ENCODE measurements at places on chromosomes 5 and 9.
A peak's percentile ranks its signal among the peaks of the same experiment; 100 is the strongest.

- no peak for DNase-seq
These were observed 68.7 kb downstream of the ACTL7B start for GRCh38 chr9:108786901-108787689.

GRCh38 chr5:74903165-74903787, 37.1 kb upstream of the FAM169A start:
- no peak for DNase-seq

DNA sequence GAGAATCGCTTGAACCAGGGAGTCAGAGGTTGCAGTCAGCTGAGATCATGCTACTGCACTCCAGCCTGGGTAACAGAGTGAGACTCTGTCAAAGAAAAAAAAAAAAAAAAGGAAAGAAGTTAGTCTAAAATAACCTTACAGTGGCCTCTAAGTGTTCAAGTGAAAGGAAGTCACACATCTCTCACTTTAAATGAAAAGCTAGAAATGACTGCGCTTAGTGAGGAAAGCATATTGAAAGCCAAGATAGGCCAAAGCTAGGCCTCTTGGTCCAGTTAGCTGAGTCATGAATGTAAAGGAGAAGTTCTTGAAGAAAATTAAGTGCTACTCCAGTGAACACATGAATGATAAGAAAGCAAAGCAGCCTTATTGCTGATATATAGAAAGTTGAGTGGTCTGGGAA, 38.1 kb downstream of the ITGA1 start:
- no peak for DNase-seq

- DNase-seq, result no peak
These were observed 1.7 kb downstream of the JAK2 start for GRCh38 chr9:4986783-4987182.

- DNase-seq, result no peak
These were observed 104.7 kb upstream of the ELL2 start for GRCh38 chr5:96066386-96066719.

GRCh38 chr5:55933377-55934114, 61.2 kb downstream of the IL6ST start:
- no peak for DNase-seq

- DNase-seq, result no peak
These were observed 9.8 kb upstream of the CPLX2 start for GRCh38 chr5:175861337-175862130.

- DNase-seq, result no peak
These were observed 281.1 kb upstream of the MAP3K1 start for GRCh38 chr5:56534102-56534829.

DNA sequence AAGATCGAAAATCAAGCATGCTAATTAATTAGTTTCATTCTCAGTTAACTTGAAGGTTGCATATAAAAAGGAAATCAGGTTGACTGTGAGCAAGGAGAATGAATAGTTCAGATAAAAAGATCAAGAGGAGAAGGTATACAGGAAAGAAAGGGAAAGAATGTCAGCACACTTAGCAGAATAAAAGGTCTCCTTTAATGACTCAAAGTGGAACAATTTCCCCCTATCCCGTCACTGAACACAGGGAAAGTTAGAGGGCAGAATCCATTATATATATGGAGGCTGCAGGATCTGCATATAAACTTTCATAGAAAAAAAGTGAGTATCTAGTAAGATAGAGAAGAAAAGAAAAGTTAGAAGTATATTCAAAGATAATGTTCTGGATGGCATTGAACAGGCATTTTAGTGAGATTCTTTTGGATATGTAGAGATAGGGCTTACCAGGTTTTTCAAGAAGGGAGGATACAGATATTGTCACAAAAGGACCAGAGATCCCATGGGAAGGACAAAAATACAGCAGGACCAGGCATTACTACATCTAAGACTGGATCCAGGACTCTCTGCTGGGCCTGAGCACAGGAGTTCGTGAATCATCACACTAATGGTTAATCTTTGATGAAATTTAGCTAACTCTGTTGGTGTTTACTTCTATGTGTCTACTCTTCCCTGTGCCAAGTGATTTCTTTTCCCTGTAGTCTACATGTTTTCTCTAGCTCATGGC, 988.2 kb upstream of the ARRDC3 start:
- no peak for DNase-seq

- no peak for DNase-seq
These were observed 122.9 kb downstream of the CFAP90 start for GRCh38 chr5:7728076-7728475.

DNA sequence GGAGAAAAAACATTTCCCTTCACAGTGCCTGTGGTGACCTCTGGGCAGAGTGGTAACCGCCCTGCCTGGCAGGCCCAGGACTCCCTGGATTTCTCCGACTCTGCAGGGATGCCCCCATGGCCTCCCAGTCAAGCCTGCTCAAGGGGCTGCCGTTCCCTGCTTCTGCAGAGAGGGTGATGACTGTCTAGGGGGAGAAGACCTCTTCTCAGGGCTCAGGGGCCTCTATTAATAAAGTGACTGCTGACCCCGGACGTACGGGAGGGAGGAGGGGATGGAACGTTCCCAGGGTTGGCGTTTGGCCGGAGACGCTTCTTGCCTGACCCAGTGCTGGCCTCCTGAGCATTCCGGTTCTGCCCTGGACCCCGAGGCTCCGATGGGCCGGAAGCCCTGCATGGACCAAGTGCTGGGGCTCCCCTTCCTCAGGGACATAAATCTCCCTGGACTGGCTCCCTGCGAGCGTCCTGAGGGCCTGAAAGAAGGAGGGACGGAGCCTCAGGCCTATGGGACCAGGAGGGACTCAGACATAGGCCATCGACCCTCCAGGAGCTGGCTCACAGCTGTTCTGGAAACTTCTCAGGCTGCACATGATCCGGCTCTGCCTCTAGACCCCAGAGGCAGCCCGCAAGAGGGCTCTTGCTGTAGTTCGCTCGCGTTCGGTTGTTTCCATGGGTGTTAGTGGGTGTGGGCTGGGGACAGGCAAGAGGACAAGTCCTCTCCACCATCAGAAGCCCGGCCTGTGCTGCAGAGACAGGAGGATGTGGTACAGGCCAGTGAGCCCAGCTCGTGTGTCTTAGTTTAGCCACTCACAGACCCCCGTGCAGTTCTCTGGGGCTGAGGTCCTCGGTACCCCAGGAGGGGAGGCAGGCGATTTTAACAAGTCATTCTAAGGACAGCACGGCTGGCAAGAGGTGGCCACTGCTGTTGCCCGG, 8.1 kb upstream of the RNU6ATAC start:
- DNase-seq, result no peak

GRCh38 chr5:149313151-149313841, 32.0 kb upstream of the GRPEL2 start:
- no peak for DNase-seq

GRCh38 chr9:110099236-110100095, 108.5 kb downstream of the C9orf152 start:
- DNase-seq, result peak; percentile 85

DNA sequence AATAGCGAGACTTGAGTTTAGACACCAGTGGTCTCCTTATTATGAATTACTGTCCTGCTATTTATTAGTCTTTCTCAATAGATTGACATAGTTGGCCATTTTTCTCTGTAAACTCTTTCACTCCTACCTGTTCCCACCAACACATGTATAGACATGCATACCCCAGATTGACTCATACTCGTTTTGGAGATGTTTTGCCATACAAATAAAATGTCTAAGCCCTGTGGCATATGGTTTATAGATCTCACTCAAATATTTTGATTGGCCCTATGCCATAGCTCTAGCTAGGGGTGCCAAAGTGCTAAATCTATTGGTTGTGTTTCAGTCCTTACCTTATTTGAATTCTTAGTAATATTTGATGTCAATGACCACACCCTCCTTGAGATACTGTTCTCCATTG, 42.3 kb downstream of the CAMK4 start:
- peak; percentile 65 for DNase-seq

DNA sequence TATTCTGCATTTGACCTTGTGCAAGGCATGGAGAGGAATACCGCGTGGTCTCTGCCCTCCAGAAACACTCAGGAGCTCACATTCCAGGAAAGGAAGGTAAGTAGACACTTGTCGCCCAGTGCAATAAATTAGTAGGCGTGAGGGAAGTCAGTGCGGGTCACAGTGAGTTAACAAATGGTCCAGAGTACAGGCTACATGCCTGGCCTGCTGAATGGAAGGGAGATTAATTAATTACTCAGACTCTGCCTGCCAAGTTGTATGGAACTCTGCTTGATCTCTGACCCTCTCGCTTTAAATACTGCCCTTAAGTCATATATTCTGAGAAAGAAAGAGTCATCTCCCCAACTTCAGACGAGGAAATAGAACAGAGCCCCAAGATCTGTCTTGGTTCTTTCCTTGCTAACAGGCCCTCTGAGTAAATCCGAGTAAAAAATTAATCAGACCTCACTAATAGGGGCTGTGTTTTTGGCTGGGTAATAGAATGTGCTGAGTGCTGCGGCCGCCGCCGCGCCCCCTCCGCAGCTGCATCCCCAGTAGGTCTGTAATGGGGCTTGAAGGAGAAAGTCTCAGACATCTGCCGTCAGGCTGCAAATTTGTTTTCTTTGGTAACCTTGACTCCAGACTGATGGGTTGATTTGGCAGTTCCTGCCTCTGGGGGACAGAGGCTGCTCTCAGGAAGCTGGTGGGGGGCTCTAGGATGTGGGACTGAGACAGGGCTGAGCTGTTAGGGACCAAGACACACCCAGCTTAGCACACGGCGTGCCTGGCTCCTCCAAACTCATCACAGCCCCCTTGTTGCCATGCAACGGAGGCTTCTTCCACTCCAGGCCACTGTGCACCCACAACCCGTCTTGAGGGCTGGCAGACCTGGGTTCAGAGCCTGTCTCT, 144.4 kb downstream of the NSG2 start:
- DNase-seq, result no peak

DNA sequence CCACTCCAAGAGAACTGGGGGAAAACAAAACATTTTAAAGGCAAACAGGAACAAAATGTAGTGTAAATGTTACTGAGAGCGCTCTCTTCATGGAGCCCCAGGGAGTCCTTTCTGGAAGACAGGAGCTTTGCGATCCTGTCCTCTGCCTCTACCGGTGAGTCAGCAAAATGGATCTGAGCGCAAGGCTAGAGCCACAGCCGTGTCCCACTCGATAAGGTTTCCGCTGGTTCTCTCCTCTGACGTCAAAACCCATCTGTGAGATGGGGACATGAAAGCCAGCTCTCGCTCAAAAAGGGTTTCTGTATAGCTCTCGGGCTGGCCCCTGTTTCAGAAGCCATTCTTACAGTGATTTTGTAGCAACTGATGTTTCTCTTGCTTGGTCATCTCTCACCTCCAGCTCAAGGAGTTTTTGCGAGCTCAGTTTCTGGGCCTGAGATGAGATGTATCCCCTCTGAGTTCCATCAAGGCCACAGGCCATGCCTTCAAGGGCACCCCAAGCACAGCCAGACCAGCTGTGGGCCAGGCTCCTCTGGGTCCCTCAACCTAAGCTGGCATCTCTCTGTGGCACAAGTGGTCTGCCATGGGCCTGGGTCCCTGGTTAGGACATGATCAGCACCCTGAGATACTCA, 101.6 kb downstream of the FSTL4 start:
- DNase-seq, result no peak

GRCh38 chr9:23555851-23556250, 270.2 kb downstream of the ELAVL2 start:
- no peak for DNase-seq

GRCh38 chr5:108675736-108676135, 72.0 kb upstream of the FER start:
- DNase-seq, result no peak

DNA sequence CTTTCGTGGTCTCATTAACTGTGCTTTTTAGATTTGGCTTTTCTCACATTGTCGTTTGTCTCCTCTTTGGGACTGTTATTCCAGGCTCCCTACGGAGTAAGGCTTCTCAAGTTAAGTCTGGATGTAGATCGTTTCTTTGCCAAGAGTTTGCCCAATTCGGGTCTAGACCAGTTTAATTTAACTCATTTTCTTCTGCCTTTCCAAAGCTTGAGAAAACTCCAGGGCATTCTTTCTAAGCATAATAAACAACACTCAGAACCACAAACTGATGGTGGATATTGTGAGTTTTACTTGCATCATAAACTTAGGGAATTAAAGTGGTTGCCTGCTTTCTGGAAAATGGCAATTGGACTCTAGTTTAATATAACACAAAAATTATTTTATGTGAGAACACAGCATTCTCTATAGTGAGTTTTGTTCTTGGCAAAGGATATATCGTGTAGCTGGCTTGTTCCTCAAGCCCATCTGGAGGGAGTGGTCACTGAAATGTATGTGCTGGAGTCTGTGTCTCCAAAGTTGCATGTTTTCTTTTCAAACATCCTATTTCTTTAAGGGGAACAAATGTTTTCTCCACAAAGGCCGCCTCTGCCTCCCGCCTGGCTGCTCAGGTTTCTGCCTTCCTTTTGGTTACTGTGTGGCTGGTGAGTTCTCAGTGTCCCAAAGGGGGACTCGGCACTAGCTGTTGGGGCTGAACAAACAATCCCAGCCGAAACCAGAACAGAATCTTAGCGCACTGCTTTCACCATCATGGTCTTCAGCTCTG, 211.3 kb upstream of the FBN2 start:
- no peak for DNase-seq

- DNase-seq, result no peak
These were observed 324.4 kb upstream of the MPDZ start for GRCh38 chr9:13603921-13604320.

DNA sequence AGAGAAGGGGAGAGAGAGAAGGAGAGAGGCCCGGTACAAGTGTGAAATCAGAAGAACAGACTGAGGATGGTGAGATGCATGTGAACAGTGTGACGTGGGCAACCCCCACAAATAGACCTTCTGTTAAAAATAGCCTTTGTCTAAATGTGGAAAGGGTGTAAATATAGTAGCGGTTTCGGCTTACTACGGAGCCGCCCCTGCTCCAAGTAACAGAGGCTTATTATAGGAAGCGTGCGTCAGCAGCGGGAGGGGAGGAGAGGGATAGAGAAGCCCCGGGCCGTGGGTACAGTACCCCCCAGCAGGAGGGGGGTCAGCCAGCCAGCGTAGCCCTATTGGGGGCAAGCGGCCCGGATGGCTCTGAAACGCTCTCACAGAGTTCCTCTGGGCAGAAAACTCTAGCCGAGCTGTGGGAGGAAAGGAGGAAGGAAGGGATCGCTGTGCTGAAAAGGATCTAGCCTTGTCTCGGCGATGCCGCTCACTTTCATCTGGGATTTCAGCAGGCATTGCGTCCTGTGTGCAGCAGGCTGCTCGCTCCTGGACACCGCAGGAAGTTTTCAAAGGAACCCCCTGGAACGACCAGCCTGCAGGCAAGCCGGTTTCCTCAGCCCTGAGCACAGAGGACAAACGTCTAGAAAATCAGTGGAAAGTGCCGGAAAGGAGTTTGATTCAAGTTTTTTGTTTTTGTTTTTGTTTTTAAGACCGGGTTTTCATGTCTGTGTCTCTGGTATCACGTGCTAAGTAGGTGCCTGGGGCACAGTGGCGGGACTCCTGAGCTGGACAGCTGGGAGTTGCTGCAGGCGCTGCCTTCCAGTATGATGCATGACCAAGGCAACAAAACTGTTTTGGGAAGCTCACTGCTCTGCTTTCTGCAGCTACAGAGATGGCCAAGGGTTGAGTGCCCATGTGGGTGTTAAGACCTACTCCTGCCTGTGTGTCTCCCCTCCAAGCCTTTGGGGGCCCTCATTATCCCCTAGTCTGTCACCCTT, 146.6 kb downstream of the SEC61B start:
- DNase-seq, result no peak

DNA sequence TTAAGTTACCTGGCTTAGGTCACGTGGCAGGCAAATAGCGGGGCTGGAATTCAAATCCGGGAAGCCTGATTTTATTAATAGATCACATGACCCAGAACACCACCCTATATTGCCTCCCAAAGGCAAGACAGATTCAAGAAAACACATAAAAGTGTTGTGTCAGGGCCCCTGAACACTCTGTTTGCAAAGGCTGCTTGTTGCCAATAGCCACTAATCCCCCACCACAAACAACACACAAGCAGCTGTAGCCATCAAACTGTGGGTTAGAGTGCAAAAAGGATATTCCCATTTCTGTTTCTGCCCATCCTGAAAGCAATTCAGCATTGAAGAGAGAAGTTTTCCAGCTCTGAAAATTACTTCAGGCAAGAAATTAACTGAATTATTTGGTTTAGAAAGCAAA, 358.9 kb upstream of the RFX3 start:
- no peak for DNase-seq
